ENCODE measurements at places on chromosomes 6 and 20.

DNA sequence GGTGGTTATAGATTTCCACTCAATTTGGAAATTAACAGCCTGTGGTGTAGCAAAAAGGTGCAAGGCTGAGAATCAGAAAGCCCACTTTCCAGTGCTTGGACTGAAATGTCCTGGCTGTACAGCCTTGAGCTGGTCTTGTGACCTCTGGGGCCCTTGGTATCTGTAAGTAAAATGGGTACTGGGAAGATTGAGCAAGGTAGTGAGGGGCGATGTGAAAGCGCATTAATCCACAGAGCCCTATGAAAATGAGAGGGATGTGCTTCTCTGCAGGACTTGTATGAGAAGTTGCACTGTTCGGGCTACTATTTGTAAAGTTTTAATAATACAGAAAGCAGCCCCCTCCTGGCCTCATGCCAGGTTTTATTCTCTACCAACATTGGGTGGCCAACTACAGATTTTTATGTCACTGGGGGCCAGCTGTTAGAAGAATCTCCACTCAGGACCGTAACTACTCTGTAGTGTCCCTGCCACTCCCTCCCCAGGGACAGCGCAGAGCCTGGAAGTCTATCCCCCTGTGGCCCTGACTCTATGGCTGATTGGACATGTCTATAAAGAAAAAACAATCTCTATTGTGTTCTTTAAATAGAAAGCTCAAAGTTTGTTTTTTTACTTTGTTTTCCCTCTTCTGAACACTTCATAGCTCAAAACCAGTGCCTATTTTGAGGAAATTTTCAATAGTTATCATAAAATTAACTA lies 254.7 kb upstream of the TAB2 start:
- no peak for DNase-seq

DNA sequence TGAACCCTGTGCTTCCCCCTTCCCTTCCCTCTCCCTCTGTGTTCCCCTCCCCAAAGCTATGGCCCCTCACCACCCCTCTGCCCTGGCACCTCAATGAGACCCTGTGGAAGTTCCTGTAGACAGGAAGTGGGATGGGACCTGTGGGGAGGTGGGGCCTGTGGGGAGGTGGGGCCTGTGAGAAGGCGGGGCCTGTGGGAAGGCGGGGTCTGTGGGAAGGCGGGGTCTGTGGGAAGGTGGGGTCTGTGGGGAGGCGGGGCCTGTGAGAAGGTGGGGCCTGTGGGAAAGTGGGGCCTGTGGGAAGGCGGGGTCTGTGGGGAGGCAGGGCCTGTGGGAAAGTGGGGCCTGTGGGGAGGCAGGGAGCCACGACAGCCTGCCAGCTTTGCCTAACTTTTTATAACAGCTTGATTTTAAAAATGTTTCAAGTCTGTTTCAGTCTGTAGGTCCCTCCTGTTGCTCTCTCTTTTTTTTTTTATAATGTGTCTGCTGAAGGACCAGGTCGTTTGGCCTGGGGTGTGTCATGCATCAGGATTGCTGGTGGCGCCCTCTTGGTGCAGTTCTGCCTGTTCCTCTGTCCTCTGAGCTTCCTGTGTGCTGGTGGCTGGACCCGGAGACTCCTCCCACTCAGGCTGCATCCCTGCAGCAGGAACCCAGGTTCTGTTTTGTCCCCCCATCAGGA lies 70.5 kb upstream of the SLCO4A1 start:
- DNase-seq, result peak; percentile 89

- DNase-seq, result no peak
Measured at GRCh38 chr20:49516916-49517804, 34.7 kb upstream of the KCNB1 start.

DNA sequence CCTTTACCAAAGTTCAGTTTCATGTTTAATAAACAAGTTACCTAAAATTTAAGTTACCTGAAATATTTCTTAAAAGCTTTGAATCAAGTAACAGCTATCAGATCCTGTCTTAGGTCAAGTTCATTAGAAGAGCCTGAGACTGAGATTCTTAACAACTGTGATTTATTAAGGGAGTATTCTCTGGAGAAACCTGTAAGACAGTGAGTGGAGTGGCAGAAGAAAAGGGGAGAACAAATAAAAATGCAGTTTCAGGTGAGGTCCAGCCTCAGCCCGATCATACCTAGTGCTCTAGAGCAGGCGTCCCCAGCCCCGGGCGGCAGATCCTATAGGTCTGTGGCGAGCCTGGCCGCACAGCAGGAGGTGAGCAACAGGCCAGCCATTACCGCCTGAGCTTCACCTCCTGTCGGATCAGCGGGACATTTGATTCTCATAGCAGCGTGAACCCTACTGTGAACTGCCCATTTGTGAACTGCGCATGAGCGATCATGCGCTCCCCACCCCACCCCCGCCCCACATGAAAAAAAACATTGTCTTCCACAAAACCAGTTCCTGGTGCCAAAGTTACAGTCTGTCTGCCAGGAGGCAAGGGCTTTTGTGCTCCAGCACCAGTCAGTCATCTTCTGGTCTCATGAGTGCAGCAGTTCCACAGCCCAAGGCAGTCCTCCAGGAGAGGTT lies 59.2 kb upstream of the ADGRB3 start:
- DNase-seq, result no peak

DNA sequence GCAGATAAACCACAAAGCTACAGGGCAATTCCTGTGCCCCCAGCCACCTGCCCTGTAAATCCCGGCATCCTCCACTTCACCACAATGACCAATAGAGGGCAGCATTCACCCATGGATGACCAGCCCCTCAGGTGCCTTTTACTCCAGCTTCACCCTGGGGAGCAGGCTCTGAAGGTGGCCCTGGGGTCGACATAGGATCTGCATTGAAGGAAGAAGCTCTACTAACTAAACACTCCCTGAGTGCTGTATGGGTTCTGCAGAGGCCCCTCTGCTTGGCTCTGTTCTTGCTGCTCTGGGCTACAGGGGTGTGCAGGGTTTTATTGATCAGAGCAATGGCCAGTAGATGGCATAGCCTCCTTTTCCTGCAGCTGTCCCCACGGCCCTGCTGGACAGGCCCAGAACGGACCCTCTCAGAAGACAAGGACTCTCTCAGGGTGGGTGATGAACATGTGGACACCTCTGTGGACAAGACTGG lies 20.3 kb downstream of the CST4 start:
- peak; percentile 74 for DNase-seq

DNA sequence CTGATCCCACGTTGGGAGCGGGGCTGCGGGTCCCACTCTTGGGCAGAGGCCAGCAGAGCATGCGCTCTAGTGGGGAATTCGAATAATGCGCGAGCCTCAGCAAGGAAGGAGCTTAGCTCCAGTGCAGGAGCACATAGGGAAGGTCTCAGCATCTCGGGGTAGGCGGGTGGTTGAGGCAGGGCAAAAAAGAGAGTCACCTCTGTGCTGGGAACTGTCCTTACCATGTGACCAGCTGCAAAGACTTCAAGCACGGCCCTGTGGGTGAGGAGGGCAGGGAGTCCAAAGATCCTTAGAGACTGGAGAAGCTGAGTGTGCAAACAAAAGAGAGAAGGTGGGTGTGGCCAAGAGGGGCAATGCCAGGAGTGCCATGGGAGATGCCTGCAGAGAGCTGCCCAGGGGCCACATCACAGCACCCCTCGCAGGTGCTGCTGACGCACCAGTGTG lies 79.2 kb upstream of the CD93 start:
- no peak for DNase-seq

DNA sequence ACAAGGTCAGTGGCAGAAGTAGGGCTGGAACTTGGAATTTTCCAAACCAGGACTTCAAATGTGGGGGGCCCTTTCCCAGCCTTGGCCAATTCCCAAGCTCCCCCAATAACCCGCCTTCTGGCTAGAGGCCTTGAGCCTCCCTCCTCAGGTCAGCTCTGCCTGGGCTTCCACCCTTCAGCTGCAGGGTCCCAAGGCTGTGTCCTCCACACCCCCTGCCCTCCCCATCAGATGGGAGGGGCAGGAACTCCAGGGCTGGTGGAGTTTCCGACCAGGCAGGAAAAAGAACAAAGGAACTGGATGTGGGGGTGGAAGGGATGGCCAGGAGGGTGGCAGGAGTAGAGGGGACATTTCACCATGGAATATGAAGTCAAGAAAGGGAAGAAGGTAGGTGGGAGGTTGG lies at the start of gene CCM2L:
Gene CCM2L, plus strand, starts transcription at position 338 of the 400 bp plus-strand sequence. Its CDS starts 17 bp downstream, at position 355.
- no peak for DNase-seq

DNA sequence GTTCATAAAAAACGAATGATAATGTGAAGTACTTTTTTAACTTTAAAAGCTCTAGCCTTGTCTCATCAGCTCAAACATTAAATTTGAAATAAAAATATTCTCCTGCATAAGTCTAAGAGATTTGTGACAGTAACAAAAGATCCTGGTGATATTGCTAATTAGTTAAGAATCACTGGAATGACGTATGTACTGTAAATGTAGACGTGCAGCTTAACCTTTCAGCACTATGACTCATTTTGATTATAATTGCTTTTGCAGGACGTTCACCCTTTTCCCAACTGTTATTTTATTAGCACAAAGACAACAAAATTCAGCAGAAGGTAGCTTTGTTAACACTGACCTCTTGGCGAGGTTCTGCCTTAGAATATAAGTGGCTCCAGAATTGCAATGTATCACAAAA lies 68.6 kb downstream of the TENT5A start:
- no peak for DNase-seq

- no peak for DNase-seq
Measured at GRCh38 chr20:60295214-60295613, 337.0 kb downstream of the CDH26 start.

- DNase-seq, result no peak
Measured at GRCh38 chr6:143807103-143807772, 35.9 kb upstream of the LTV1 start.

GRCh38 chr20:24132246-24132645 lies 143.7 kb upstream of the GGTLC1 start:
- DNase-seq, result no peak

DNA sequence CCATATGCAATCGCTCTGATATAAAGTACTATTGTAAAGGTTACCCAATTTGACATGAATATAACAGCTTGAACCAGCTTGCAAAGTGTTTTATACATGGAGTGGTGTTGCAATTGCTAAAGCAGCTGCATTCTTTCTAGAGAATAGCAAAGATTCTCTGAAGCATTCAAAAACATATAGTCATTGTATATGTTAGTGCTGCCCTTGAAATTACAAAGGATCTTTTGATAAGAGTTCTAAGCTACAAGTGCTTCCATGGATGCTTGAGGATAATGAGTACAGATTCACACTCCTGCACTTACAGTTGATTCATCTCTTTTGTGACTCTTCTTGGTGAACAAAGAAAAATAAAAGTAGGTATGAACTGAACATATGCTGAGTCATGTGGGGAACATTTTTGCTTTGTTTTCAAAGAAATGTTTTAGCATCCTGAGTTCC lies 175.7 kb downstream of the ALDH8A1 start:
- no peak for DNase-seq

Measured in T47D (cell line).